ENCODE measurements at places on chromosomes 12 and 14. TPM values are rescaled to one million over a fixed set of nuclear protein-coding genes. Genes with fewer than 3 reads are reported as not detected.

Gene LMNTD1
- total RNA-seq = not detected

Gene SIX6
- 1.4 TPM for total RNA-seq

Gene ART4
- total RNA-seq = not detected

Gene DHRS2
- 2.8 TPM for total RNA-seq

GRCh38 chr12:95805864-95806671 lies 15.5 kb upstream of the NTN4 start:
- no peak for DNase-seq

GRCh38 chr12:53744751-53745150 lies 7.0 kb downstream of the CISTR start:
- no peak for DNase-seq

DNA sequence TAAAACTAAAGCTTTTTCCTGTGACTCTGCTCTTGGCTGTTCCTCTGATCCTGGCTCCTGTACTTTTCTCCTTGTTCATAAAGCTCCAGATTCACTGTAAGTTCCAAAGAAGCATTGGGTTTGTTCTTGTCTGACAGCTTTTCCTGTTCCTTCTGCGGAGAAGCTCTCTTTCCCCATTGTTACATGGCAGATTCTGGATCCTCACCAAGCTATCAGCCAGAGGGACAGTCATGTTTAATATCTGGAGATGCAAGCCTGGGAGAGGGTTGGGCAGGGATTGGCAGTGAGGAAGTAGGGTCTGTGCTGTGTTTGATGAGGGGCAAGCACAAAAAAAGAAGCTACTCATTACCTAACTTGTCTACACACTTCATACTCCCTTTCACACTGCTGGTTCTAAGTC lies 107.9 kb downstream of the AKAP6 start:
- DNase-seq = no peak

DNA sequence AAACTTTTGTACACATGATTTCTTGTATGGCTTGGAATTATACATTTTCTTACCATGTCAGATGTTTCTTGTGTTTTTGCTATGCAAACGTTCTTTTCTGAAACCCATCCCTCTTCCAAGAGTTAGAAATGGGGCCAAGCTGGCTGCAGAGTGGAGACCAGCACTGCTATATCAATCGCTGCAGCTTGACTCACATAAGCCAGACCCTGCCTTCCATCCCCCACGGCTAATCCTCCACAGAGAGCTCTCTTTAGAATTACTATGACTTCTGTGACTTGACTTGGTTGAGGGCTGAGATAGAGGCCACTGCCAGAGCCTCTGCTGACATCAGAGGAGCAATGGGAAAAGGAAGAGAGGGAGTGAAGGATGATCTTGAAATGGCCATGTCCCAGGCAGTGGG lies 147.9 kb downstream of the DACT1 start:
- no peak for DNase-seq

GRCh38 chr14:54645639-54646038 lies 78.7 kb downstream of the SAMD4A start:
- DNase-seq = no peak
